Cardiac septum (tissue), 1 donor: ENCODE measurements at places on chromosomes 2 and 18. TPM values are rescaled to one million over a fixed set of nuclear protein-coding genes. Genes with fewer than 3 reads are reported as not detected.

EVA1A gene
- total RNA-seq: 2.7 TPM

LINC00305 gene
- total RNA-seq: not detected

CDK5R2 gene
- total RNA-seq: not detected

PRKAG3 gene
- 0.13 TPM for total RNA-seq

FBXO48 gene
- total RNA-seq: 0.92 TPM

ORC2 gene
- 24.9 TPM for total RNA-seq

ME2 gene
- total RNA-seq: 63.8 TPM

DNA sequence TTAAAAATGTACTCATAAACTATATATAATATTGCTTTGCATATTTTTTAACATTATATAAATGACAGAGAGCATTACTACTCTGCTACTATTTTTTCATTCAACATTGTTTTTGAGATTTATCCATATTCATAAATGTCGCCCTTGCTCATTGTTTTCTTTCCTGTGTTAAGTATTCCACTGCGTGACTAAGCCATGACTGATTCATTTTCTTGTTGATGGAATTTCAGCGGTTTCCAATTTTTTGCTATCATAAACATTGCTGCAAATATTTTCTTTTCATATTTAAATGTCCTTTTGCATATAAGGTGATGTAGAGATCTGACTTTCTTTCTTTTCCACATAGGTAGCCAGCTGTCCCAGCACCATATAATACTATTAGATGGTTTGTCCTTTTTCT, 57.6 kb downstream of the SFXN5 start:
- no peak for DNase-seq

- DNase-seq: no peak
Measured at GRCh38 chr18:62400916-62401315, 75.8 kb downstream of the TNFRSF11A start.

DNA sequence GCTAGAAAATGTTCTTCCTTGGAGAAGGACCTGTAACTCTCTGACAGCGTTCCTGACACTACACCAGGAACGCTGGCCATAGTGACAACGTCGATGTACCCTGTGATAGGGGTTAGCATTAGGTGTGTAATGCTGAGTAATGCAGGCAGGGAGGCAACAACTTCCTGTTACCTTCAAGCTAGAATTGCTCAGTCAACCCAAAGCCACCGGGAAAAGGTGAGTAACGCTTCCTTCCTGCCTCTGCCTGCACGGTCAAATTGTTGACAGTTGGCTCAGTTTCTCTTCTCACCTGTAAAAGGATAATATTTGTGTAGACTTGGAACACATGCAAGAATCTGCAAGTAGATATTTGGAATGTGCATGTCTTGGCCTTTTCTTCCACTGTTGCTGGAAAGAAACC, 12.7 kb downstream of the FAM110C start:
- no peak for DNase-seq

DNA sequence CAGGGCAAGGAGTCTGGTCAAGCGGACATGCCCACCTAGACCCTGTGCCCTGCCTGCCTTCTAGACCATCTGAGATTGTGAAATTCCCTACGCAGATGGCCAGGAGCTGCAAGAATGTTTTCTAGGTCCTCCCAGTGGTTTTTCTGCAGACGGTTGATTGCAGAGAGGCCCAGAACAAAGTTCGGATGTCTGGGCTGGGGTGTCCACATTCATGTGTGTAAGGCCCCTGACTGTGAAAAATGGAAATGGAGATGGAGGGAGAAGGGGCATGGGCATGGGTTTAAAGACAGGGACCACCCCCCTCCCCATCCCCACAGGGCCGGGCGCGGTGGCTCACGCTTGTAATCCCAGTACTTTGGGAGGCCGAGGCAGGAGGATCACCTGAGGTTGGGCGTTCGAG, 11.8 kb downstream of the ARHGAP25 start:
- DNase-seq: no peak

GRCh38 chr2:237025090-237025865, 60.4 kb upstream of the COPS8 start:
- DNase-seq: no peak

DNA sequence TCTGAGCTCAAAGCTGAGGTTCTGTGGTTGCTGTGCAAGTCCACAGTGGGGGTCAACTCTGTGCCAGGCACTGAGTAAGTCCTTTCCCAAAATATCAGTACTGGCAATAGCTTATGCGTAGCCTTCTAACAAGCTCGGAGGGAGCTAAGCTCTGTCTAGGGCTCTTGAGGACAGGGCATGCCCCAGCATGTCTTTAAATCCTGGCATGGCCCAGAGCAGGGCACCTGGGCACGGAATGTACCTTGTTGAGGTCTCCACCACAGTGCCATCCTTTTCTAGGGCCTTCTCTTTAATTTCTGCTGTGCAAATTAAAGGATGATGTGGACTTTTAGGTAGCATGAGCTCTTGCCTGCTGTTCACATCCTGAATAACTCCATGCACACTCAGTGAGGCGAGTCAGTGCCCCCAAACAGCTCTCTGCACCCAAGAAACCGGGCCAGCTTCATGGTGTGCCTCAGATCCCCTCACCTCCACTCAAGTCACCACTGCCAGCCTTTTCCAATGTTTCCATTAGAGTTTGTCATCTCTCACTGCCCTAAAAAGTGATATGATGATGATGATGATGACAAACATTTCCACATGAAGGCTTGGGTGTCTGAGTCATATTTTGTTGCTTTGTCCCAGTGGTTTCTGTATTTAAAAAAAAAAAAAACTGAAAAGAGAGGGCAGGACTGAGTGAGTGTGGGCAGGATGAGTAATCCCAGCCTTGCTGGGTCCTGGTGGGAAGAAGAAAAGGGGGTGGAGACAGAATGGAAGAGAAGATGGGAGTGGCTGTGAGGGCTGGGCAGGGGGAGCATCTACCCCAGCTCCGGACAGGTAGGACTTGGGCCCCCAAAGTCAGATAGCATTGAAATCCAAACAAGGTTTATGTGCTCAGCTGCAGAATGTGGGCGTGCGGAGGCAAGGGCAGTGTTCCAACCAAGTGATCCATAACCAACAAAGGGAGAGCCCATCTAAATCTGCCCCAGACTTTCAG, 78.9 kb downstream of the ZBTB7C start:
- no peak for DNase-seq

DNA sequence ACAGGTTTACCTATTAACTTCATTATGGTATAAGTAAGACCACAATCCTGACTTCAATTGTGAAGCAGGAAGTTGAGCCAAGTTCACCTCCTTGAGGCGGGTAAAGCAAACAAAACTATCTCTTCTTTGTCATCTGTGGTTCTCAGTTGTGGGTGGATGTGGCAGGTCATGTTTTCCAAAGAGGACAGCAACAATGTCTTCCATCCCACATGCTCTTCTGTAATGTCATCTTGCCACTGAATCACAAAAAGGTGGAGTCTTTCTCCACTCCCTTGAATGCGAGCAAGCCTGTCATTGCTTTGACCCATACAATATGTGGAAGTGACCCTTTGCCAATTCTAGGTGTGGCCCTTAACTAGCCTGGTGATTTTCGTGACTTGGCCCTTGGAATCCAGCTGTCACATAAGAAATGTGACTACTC, 98.7 kb downstream of the GRB14 start:
- DNase-seq: no peak

DNA sequence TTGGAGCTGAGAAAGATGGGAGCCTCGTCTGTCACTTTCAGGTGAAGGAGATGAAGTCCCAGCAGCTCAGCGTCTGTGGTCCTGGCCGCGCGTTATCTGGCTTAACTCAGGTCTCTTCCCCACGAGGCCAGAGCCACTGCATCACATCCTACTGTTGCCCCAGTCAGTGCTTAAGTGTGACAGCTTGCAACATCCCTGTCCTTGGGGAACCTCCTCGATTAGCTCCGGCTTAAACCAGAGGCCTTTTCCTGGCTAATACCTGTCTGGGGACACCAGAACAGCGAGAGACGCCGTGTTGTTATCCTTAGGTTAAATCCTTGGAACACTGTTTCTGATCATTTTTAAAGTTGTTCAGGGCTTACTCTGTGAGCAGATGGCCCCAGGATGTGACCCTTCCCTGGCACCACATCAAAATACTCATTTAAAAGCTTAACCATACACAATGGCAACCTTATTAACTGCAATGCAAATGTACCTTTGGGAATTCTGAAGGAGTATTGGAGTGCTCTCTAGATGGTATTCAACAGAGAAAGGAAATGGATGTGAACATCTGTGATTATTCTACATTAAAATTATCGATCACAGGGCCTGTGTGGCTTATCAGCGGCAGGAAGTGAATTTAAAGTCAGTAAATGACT, 61.2 kb upstream of the SPP2 start:
- no peak for DNase-seq

DNA sequence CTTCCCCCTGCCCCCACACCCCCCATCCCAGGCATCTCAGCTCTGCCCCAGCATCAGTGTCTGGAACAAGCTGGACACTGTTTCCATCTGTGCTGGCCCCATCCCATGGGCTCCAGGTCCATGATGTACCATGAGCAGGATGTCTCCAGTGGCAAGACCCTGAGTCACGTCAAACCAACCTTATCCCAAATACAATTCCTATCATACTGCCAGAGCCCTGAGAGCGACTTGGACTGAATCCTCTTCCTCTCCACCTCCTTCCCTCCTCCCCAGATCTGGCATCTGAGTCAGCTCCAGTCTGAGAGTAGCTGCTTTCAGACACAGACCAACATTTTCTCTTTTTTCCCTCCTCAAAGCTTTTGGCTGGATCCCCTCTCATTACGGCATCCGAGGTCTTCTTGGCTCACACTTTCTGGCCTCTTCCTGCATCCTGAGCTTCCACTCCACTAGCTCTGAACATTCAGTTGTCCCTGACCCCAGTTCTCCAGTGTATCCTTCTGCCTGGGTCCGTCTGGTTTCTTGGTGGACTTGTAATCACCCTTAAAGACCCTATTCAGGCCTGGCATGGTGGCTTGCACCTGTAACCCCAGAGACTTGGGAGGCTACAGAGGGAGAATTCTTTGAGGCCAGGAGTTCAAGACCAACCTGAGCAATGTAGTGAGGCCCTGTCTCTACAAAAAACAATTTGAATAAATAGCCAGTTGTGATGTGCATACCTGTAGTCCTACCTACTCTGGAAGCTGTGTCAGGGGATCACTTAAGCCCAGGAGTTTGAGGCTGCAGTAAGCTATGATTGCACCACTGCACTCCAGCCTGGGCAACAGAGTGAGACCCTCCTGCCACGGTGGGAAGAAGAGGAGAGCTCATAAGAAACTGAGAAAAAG, 68.3 kb downstream of the ACKR3 start:
- peak; percentile 19 for DNase-seq

DNA sequence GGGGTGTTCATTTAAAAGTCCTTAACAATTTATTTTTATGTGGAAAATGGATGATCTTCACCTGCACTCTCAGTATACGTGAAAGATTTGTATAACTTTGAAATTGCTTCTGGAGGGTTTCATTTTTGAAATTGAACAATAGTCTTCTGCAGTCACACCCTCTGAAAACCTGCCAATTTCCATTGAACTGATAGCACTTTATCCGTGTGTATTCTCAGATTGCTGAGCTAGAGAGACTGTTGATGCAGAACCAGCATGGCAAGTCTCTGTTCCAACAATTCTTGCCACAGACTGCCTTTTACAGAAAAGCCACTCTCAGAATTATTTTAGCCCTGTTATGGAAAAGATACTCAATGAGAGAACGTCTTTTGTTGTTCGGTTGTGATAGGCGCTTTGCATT, 6.6 kb upstream of the GULP1 start:
- DNase-seq: no peak

DNA sequence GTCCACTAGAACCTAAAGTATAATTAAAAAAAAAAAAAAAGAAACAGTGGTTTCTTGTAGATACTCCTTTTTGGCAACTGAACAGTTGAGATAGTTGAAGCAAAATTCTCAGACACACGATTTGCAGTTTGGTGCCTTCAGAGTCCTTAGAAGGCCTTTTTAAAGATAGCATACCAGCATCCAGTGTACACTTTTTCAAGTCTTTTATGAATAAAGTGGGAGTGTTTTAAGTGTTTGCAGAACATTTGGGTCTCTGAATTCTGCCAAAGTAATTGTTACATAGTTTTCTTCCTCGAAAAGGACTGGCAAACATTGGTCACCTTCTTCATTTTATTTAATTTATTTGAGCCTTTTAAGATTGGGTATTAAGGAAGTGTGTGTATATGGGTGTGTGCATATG, 62.3 kb downstream of the SPTBN1 start:
- no peak for DNase-seq

DNA sequence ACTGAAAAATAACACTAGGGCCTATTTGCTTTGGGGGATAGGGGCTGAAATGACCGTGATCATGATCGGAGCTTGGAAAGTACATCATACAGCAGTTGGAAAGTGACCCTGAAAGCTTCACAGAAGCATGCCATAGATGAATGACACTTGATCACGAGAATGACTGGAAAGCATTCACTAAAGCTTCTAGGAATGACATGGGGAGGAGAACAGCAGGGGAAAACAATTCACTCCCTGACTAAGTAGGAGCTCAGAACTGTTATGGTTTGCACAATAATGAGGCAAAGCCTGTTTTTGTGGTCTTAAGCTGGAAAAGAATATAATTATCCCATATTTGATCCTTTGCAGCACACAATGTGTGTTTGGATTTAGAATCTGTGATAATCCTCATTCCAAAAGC, 237.5 kb downstream of the NOL4 start:
- DNase-seq: no peak

DNA sequence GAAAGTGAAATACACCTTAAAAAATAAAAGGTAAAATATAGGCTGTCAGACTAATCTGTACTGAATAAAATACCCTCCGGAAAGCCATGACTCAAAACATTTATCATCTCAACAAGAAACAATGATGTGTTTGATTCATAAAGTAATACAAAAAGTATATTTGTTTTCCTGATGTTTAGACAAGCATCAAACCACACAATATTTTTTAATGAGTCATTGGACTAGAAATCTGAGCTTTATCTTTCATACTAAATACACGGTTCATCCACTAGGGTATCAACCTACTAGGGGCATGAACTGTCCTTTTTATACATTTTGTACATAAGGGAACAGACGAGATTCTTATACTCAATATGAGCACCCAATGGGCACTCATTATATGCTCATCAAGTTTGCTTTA, 31.3 kb downstream of the CD226 start:
- no peak for DNase-seq

DNA sequence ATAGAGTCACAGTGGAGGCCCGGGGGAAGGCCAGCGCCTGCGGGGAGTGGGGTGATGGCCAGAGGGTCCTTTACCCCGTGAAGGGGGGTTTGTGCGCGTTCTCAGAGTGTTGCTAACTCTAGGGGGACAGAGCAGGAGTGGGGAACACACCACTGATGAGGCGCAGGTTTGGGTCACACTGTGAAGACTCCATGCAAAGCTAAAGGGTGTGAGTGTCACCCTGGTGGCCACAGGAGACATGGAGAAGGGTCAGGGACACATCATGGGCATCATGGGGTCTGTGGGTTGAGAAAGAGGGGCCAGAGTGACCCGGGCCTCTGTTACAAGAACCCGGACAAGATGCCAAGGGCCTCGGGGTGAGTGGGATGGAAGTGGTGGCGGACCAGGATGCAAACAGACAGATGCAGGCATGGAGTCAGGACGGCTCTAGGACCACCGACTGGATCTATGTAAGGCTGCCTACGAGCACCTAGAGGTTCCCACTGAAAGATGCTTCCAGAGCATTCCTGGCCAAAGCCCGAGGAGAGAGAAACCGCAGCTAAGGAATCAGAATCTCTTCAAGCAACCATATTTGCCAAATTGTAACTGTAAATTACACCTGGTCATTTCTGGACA, 84.3 kb downstream of the PXDN start:
- DNase-seq: peak; percentile 70
